ENCODE measurements at places on chromosomes 7 and 10.
A peak's percentile ranks its signal among the peaks of the same experiment; 100 is the strongest.

DNA sequence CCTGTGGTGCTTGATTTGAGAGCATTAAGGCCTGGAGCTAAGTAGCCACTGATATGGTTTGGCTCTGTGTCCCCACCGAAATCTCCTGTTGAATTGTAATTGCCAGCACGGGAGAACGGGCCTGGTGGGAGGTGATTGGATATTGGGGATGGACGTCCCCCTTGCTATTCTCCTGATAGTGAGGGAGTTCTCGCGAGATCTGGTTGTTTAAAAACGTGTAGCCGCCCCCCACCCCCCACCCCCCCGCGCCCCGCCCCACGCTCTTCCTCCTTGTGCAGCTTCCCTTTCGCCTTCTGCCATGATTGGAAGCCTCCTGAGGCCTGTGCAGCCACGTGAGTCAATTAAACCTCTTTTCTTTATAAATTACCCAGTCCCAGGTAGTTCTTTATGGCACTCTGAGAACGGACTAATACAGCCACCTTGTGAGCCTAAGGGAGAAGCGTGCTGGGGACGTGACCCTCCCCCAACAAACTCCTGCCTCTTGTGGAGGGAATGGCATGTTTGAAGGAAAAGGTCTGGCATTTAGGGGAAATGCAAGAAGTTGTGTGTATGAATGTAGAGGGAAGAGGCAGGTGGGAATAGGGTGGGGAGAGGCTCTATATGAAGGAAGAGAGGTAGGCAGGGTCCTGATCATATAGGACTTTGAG, 118.0 kb upstream of the KMT2C start:
- no peak for DNase-seq

DNA sequence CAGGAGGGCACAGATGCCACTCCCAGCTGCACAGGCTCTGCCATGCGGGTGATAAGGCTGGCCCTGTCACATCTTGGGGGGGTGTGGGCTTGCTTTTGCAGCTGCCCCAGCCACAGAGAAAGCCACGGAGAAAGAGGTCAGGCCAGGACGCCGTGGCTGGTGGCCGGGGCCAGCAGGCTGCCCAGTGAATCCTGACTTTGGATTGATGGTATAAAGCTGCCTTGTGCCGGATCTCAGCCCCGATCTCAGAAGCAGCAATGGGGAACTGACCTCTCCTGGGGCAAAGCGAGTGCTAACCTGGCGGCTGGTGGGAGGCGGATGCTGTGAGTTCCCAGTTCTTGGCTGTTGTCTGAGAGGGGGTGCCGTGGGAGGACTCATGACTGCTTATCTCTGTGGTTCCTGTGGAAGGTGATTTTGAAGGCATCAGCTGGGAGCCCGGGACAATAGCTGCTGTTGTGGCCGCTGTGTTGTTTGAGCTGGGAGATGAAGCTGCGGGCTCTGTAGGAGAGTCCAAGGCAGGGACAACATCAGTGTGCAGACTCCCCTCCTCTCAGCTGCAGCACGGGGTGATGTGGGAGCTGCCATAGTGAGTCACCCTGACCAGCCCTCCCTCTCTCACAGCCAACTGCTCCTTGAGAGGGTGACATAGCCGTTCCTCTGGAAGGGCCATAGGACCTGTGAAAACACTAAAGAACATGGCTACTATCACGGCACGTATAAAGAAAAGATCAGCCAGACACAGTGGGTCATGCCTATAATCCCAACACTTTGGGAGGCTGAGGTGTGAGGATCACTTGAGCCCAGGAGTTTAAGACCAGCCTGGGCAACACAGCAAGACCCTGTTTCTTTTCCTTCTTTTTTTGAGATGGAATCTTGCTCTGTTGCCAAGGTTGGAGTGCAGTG, 17.0 kb downstream of the IL15RA start:
- DNase-seq: no peak

GRCh38 chr7:123054357-123055133, 59.0 kb upstream of the TAS2R16 start:
- no peak for DNase-seq

DNA sequence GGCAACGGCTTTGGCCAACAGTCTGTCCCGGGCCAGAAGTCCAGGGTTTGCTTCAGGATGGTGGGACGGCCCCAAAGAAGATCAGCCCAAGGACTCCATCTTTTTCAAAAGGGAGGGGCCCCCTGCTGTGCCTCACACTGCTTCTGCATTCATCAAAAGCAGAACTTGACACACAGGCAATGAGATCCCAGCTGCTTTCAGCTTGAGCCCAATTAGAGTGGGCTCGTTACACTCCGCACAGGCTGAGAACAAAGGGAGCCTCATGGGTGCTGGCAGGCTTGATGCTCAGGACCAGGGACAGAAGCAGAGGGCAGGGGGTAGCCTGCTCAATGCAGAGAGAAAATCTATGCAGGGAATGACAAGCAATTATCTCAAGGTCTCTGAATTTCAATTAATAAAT, 45.5 kb downstream of the VOPP1 start:
- DNase-seq: no peak

- no peak for DNase-seq
Observed at GRCh38 chr10:88386204-88386788, 196.8 kb downstream of the RNLS start.

- no peak for DNase-seq
Observed at GRCh38 chr10:30637881-30638467, 8.4 kb upstream of the LYZL2 start.

GRCh38 chr10:13296476-13296875, 3.4 kb downstream of the PHYH start:
- no peak for DNase-seq

DNA sequence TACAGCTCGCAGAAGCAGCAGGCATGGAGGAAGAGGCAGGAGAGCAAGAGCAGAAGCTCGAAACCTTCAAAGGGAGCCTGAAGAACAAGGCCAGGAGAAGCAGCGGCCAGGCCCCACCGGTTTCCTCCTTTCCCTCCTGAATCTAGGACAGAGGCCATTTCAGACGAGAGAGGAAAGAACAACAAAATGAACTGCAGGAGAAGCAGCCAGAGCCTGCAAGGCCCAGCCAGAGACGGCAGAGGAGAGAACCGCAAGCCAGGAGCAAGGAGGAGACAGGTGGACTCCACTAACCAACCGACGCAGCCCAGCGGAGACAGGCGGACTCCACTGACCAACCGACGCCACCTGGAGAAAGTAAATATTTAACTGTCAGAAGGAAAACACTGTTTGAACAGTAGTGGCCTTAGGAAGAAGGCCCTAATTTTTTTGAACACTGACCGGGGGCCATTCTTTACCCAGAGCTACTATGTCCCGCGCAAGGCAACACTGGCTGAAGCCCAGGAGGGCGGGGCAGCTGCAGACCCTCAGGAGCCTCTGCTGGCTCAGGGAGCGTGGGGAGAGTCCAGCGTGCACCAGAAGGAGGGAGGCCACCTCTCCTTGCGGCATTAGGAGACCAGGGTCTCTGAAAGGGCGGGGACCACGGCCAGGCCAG, 559.2 kb downstream of the PTPRN2 start:
- peak; percentile 14 for DNase-seq

DNA sequence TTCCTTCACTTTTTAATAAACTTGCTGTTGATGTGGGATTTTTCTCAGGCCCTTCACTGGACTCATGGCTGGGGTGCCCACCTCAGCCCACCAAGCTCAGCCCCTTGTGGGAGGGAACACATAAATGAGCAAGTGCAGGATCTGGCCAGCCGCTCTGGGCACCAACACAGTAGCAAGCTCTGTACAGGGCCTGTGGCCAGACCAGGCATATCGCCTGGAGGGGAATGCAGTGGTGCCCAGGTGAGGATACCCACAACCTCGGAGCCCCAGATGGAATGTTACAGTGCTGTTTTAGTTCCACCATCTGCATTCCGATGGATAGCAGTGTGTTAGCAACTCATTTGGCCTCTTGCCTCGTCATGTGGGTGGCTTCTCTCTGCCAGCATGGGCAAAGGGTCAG, 234.6 kb downstream of the PPP1R3A start:
- no peak for DNase-seq

DNA sequence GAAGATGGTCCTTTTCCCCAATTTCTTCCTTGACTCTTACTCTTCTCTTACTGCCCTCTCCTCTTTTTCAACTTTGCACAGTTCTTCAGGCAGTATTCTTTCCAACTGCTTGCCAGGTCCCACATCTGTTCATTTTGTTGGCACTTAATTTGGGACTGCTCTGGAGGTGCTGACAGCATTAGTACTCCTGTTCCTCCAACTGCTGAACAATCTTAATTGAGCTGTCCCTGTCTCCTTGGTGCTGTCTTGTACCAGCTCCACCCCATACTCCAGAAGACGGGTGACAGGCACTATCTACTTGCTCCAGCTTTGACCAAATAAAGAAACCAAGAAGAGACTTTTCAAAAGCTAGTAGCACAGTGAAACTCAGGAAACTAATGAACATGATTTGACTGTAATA, 160.0 kb downstream of the PDE1C start:
- no peak for DNase-seq

- no peak for DNase-seq
Observed at GRCh38 chr7:148148456-148148855, 442.1 kb upstream of the C7orf33 start.

GRCh38 chr10:79155301-79156081, 86.7 kb downstream of the ZMIZ1 start:
- peak; percentile 55 for DNase-seq

- no peak for DNase-seq
Observed at GRCh38 chr7:16637379-16637778, 8.2 kb downstream of the ANKMY2 start.

DNA sequence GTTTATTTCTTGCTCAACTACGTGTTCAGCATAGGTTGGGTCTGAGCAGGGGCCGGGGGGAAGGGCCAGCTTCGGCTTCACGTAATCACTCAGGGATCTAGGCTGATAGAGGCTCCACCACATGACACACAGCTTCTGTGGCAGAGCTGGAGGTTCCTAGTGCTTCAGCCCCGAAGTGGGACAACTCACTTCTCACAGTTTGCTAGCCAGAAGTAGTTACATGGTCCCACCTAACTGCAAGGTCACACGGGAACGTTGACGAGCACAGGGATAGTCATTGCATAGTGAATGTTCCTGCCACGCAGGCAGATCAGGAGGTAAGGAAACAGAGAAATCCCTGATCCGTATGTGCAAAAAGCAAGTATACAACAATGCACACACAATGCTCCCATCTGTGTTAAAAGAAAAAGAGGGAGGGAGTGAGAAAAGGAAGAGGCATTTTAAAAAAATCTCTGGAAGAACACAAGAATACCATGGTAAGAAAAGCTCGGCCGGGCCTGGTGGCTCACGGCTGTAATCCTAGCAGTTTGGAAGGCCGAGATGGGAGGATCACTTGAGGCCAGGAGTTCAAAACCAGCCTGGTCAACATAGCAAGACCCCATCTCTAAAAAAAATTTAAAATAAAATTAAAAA, 16.9 kb downstream of the SMURF1 start:
- DNase-seq: no peak

- DNase-seq: no peak
Observed at GRCh38 chr10:94358480-94358879, 4.3 kb downstream of the NOC3L start.

DNA sequence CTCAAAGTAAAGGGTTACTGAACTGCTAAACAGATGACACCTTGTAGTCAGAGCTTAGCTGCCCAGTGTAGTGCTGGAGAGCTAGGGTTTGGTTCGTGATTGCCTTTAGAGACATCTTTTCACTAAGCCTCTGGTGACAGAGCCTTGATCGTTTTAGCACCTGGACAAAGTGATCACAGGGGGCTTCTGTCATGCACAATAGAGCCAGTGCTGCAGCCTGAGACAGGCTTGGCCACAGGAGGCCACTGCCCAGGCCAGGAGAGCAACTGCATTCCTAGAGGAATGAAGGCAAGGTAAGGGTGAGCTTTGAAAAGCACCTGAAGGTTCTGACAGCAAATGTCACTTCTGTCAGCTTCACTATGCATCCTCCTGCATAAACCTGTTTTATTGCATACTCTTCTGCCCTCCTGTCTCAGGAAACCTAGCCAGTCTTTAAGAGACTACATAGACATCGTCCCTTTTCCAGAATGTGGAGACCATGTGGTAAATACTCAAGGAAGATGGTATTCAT, 122.9 kb downstream of the NPY start:
- no peak for DNase-seq

- no peak for DNase-seq
Observed at GRCh38 chr10:12500381-12501303, 151.3 kb downstream of the CAMK1D start.

GRCh38 chr7:86975449-86975848, 84.0 kb downstream of the ELAPOR2 start:
- DNase-seq: no peak

- DNase-seq: no peak
Observed at GRCh38 chr10:34584164-34584563, 230.9 kb downstream of the PARD3 start.

DNA sequence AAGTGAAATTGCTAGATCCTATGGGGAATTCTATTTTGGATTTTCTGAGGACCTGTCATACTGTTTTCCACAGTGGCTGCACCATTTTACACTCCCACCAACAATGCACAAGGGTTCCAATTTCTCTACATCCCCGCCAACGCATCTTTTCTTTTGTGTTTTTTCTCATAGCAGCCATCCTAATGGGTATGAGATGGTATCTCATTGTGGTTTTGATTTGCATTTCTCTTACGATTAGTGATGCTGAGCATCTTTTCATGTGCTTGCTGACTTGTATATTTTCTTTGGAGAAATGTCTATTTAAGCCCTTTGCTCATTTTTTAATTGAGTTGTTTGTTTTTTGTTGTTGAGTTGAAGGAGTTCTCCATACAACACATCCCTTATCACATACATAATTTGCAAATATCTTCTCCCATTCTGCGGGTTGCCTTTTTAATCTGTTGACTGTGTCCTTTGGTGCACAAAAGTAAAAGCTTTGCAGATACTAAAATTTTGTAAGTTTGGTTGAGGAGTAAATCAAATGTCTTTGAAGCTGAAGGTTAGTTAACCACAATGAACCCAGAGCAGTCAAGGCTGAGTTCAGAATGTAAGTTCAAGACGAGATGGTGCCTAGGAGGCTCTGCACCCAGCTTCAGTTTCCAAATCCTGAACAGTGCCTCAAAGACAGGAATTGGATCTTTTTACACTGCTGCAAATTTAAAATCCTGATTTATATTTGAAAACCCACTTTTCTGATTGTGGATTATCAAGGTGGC, 195.4 kb downstream of the COBL start:
- no peak for DNase-seq

DNA sequence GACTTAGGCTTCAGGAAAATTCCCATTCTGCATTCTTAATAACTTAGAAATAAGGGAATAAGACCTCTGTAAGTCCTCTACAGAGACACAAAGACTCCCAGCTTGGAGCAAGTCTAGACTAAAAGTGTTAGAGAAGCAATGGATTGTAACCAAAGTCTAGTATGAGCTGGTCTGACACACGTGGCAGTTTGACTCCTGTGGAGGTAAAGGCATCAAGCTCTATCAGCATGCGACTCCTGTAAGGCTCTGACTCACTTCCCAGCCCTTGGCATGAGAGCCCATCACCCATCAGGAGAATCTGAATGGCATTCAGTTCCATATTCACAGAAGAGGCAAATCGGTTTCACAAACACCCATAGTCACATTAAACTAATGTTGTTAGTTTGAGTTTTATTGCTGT, 4.4 kb upstream of the VSTM4 start:
- DNase-seq: no peak

- DNase-seq: no peak
Observed at GRCh38 chr10:124035306-124035927, 58.0 kb downstream of the CHST15 start.

- DNase-seq: no peak
Observed at GRCh38 chr7:30178748-30179436, 44.1 kb downstream of the MTURN start.

GRCh38 chr10:909831-910230, 21.7 kb downstream of the LARP4B start:
- DNase-seq: no peak

- DNase-seq: no peak
Observed at GRCh38 chr10:51711519-51711891, 12.1 kb upstream of the CSTF2T start.
